Ureter (tissue), 1 donor: ENCODE measurements at places on chromosomes 2 and 18. TPM values are rescaled to one million over a fixed set of nuclear protein-coding genes. Genes with fewer than 3 reads are reported as not detected.

Gene OXER1
- 3.1 TPM for total RNA-seq

- no peak for DNase-seq
Observed at GRCh38 chr18:42534313-42534712, 579.3 kb downstream of the PIK3C3 start.

GRCh38 chr18:61719671-61720070 lies 173.1 kb downstream of the RNF152 start:
- no peak for DNase-seq

DNA sequence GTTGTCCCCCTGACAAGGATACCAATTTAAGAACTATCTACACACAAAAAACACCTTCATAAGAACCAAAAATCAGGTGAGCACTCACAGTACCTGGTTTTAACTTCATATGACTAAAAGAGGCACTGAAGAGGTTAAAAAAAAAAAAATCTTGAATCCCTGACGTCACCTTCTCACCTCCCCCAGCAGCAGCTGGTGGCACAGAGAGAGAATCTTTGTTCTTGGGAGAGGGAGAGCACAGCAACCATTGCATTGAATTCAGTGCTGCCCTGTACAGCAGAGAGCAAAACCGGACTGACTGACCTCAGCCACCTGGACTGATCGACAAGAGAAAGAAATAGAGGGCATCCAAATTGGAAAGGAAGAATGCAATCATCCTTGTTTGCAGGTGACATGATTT lies 566.0 kb downstream of the TMX3 start:
- no peak for DNase-seq

Gene FABP1
- not detected for total RNA-seq
